ENCODE measurements at places on chromosomes 1 and 21.

- no peak overlapping the region for H3K4me3 ChIP-seq
- H3K36me3 ChIP-seq = peaks cover 7% of the 10 kb centered on the region
- no peak overlapping the region for H3K27ac ChIP-seq
- no peak for DNase-seq
- no peaks in the 10 kb centered on the region for H3K27me3 ChIP-seq
- peaks cover 35% of the 10 kb centered on the region for H3K4me1 ChIP-seq
These were observed 22.7 kb downstream of the SLX9 start for GRCh38 chr21:44962403-44962966.

DNA sequence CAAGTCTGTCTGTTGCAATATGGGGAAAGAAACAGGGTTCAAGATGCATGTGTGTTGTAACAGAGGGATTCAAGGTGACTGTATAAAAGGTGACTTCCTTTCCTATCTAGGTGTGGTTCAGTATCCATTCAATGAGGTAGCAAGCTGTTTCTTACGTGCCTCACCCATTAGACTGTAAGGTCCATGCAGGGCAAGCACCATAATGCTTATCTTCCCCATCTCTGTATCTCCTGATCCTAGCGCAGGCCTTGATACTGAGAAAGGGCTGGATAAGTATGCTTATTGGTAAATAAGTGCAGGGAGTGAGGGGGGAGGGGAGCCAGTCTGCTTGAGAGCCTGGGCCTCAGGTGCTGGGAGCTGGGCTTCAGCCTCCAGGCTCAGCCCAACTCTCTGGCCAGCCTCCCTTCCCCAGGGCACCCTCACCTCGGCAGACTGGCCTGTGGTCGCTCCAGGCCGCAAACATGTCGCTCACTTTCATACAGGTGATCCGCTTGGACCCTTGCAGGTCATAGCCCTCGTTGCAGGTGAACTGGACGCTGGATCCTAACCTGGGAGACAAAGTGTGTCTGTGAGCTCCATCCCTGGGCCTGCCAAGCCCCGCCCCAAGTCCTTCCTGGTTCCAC is 44.5 kb upstream of the HMGB4 start:
- no peak overlapping the region for H3K27ac ChIP-seq
- DNase-seq = no peak
- H3K27me3 ChIP-seq = no peaks in the 10 kb centered on the region

GRCh38 chr21:16815243-16815642 is 697.6 kb upstream of the CXADR start:
- H3K4me3 ChIP-seq = no peak overlapping the region
- no peaks in the 10 kb centered on the region for H3K27me3 ChIP-seq
- H3K36me3 ChIP-seq = no peaks in the 10 kb centered on the region
- DNase-seq = no peak
- H3K27ac ChIP-seq = no peak overlapping the region

- H3K36me3 ChIP-seq = no peaks in the 10 kb centered on the region
- no peak for DNase-seq
- H3K4me1 ChIP-seq = peaks cover 2% of the 10 kb centered on the region
- H3K27me3 ChIP-seq = no peaks in the 10 kb centered on the region
These were observed 49.1 kb upstream of the DR1 start for GRCh38 chr1:93296555-93297154.

- DNase-seq = no peak
- H3K36me3 ChIP-seq = no peaks in the 10 kb centered on the region
- H3K4me3 ChIP-seq = no peak overlapping the region
- H3K4me1 ChIP-seq = no peaks in the 10 kb centered on the region
- H3K27me3 ChIP-seq = no peaks in the 10 kb centered on the region
These were observed 43.4 kb upstream of the GJB5 start for GRCh38 chr1:34711485-34711884.

- no peaks in the 10 kb centered on the region for H3K27me3 ChIP-seq
- H3K4me1 ChIP-seq = no peaks in the 10 kb centered on the region
- H3K36me3 ChIP-seq = peaks cover 27% of the 10 kb centered on the region
- no peak overlapping the region for H3K27ac ChIP-seq
- no peak overlapping the region for H3K4me3 ChIP-seq
- DNase-seq = no peak
These were observed 8.8 kb upstream of the FNDC7 start for GRCh38 chr1:108703939-108704338.

- no peak overlapping the region for H3K4me3 ChIP-seq
- H3K4me1 ChIP-seq = no peaks in the 10 kb centered on the region
- no peak for DNase-seq
- no peaks in the 10 kb centered on the region for H3K36me3 ChIP-seq
- H3K27ac ChIP-seq = no peak overlapping the region
- no peaks in the 10 kb centered on the region for H3K27me3 ChIP-seq
These were observed 468 bp upstream of the ABCA4 start for GRCh38 chr1:94121411-94121821.

Measured in gastrocnemius medialis (tissue), 4 donors.